ENCODE measurements at places on chromosomes 2 and 18.

GRCh38 chr18:50410894-50411293 is 36.0 kb downstream of the SKA1 start:
- no peak for DNase-seq

DNA sequence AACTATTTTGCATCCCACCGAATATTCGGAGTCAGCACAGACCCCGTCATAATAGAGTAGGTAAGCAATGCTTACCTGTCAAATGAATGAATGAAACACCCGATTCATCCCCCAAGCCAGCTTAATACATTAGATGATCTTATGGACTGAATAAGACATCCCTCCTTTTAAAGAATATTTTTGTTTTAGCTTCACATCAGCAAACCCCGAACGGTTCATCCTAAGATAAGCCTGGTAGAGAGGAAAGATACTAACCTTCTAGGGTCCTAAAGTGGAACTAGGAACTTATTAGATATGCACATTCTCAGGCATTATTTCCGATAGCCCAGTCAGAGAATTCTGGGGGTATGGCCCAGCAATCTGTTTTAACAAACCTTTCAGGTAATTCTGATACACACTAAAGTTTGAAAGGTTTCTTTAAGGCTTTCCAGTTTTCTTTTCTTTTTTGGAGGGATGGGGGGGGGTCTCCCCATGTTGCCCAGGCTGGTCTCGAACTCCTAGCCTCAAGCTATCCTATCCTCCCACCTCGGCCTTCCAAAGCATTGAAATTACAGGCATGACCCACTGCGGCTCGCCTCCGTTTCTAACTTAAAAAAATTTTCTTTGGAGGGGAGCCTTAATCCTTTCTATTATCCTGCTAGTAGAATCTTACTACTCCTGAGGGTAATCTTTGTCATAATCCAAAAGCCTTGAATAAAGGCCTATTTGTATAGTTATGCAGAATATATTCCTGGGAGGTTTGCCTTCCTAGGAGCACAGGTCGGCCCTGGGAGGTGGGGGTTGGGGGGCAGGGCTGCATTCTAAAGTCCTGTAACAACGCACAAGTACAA is 1.0 kb upstream of the ACTR3 start:
- DNase-seq: no peak

- DNase-seq: no peak
Observed at GRCh38 chr2:102615620-102616436, 3.5 kb upstream of the SLC9A2 start.

- DNase-seq: no peak
Observed at GRCh38 chr2:51981783-51982182, 949.9 kb upstream of the NRXN1 start.

GRCh38 chr2:174573621-174574081 is 24.0 kb downstream of the WIPF1 start:
- no peak for DNase-seq

DNA sequence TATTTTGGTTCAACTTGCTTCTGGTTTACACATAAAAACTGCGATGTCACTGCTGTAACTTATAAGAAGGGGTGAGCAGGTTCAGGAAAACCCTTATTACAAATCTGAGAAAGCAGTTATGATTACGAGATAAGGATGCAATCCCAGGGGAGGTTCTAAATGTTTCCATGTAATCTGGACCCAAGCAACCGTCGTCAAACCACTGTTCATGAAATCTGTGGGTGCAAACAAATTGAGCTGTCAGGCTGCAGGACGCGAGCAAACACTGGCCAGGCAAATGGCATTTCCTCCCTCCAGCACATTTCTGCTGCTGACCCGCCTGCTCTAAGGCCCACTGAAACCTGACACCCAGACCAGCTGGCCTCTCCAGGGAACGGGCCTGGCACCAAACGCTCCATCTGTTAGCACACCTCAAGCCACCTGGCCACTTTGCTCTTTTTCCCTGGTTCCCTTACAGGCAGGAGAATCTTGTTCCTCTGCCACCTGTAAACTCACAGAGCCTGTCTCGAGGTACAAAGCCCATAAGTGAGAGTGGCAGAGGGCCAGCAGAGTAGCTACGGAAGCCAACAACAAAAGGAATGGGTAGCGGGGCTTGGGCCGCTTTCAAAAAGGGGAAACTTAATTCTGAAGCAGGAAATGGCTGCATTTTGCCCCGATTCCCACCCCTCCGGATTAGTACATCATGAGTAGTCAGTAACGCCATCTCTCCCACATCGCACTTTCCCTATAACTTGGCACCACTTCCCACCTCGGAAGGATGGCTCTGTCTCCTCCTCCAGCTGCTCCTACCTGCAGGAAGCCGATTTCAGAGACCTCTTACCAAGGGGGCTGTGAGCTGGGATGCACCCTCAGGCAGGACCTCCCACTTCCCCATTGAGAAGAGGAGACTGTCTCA is 26.5 kb downstream of the CRACDL start:
- DNase-seq: no peak

GRCh38 chr2:164109006-164109405 is 373.2 kb upstream of the FIGN start:
- no peak for DNase-seq

DNA sequence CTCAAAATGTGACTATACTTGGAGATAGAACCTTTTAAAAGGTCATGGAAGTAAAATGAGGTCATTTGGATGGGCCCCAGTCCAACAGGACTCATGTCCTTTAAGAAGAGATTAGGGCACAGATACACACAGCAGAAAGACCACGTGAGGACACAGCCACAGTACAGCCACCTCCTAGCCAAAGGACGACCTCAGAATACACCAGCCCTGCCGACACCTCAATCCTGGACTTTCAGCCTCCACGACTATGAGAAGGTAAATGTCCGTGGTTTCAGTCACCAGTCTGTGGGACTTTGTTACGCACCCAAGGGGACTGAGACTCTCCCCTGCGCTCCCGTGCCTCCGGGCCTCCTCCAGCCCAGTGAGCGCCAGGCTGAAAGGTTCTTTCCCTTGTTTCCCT is 30.2 kb upstream of the HPCAL1 start:
- no peak for DNase-seq

- no peak for DNase-seq
Observed at GRCh38 chr18:37617623-37618022, 52.0 kb upstream of the CELF4 start.

DNA sequence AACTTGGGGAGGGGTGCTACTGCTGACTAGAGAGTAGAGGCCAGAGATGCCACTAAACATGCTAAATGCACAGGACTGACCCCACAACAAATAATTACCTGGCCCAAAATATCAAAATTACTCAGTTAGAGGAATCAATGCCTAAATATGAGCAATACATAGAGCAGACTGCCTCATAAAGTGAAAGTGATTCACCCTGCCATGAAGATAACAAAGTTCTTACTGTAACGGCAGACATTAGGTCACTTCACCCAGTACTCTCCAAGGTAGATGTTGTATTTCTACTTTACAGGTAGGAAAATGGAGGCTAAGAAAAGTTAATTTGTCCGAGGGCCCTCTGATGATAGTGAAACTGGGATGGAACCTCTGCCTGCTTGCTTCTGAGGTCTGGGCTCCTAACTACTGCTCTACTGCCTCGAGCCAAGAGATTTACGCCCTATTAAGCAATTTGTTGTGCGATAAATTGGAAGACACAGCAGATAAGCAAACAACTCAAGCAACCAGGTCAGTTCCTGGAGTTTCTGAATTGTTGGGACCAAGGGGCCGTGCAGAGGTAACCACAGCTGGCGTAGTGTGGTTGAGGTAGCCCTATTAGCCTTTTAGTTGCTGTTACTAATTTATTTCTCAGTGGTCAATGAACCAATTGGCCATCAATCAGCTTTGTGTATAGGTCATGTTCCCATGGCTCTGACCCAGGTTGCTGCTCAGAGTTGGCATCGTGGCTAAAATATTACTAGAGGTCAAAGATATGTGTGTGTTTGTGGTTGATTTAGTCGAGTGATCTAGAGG is 4.8 kb downstream of the DHRS9 start:
- no peak for DNase-seq

- DNase-seq: no peak
Observed at GRCh38 chr2:230981704-230982103, 14.2 kb upstream of the SPATA3 start.

DNA sequence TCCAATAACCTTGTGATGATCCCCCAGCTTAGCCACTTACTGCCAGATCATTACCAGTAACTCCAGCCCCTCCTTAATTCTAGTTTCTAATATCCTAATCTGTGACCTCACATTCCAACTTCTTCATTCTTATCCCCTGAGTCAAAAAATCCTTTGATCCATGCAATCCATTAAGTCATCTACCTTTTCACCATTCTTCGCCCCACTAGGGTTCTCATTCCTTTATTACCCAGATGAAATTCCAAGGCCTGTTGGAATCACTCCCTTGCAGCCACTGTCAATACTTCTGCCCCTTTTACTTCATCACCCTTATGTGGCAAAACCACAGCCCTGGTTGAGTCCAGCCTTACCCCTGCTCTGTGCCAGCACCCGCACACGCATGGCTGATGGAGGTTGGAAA is 20.3 kb upstream of the IL36G start:
- DNase-seq: no peak

- no peak for DNase-seq
Observed at GRCh38 chr2:205403244-205403825, 279.0 kb upstream of the NRP2 start.

DNA sequence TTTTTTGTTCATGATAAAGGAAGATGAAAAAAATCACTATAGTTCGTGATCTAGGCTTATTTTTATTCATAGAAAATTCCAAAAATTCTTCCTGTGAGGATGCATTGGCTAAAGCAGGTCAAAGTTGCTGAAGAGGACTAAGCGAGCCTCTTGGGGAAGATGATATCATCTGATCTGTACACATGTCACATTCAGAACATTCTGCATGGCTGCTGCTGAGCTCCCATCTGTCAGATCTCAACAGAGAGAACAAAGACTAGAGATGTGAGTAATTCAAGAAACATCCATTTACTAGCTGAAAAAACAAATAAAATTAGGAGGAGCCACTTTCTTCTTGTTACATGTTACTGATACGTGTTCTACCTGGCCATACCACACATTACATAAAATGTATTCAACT is 518.6 kb upstream of the FSIP2 start:
- DNase-seq: no peak

- DNase-seq: no peak
Observed at GRCh38 chr18:75219745-75220375, 9.3 kb downstream of the TSHZ1 start.

DNA sequence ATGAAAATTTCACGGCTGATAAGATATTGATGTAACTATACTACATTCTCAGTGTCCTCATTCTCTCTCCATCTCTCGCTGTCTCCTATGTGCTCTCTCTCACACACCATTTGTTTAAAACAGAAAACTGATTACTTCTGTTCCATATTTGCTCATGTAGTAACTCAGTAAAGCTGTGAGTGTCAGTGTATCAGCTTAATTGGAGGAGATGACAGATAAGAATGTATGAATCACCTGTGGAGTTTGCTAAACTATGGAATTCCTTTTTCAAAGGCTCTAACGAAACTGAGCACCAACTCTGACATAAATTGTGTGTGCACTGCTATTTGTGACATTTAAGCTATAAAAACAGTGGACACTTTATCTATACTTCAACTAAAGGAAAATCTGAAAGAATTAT is 1080.0 kb downstream of the DSC3 start:
- DNase-seq: no peak

DNA sequence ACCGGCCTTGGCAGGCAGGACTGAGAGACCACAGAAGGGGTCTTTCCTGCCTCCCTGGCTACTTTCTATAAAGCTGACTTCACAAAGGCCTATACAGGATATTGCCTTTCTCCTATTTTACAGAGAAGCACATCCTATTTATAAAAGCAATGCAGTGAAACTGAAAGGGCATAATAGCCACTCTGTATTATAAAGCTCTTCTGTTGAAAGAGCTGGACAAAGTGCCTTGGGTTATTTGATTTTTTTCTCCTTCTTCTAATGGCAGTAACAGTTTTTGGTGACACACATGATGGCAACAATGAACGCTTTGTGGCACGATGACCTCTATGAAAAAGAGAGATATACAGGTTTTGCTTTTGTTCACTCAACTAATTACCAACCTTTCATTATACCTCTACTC is 281.1 kb downstream of the ZNF516 start:
- no peak for DNase-seq

GRCh38 chr18:615773-616172 is 19.0 kb downstream of the CLUL1 start:
- DNase-seq: no peak

GRCh38 chr18:62739911-62740310 is 24.6 kb downstream of the PHLPP1 start:
- DNase-seq: no peak

DNA sequence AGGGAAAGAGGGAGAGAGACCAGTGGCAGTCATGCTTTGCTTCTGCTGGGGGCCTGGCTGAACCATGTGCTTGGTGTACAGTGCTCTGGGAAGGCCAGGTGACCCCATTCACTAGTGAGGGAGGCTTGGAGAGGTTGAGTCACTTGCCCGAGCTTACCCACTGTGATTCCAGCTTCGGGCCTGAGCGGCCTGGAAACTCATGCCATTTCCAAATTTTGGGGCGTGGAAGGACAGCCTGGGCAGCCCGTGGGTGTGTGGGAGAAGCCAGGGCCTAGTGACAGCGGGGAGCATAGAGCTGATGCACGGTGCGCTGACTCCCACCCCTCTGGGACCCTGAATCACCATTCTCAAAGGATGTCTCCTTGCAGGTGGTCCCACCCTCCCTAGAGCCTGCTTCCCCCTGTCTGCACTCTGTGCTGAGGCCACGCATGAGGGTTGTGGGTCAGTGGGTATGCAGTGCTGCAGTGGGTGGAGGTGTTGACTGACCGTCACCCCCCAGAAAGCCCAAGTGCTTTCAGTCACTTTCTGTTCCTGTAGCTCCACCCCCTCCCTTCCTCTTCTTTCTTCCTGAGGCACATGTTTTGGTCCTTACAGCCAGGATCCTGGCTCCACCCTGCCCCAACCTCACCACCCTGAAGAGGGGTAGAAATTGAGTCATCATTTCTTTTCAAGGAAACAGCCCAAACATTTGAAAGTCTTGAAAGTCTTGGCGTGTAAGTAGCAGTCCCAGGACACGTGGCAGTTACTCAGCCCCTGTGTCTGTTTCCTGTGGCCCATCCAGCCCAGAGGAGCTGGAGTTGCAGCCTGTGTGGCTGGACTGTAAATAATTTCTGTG is 69.3 kb upstream of the MCFD2 start:
- DNase-seq: no peak

- no peak for DNase-seq
Observed at GRCh38 chr2:109376796-109377495, 236.8 kb downstream of the SEPTIN10 start.

GRCh38 chr2:164677733-164678132 is 56.5 kb upstream of the GRB14 start:
- no peak for DNase-seq

- no peak for DNase-seq
Observed at GRCh38 chr2:204159526-204159925, 223.0 kb downstream of the ICOS start.

DNA sequence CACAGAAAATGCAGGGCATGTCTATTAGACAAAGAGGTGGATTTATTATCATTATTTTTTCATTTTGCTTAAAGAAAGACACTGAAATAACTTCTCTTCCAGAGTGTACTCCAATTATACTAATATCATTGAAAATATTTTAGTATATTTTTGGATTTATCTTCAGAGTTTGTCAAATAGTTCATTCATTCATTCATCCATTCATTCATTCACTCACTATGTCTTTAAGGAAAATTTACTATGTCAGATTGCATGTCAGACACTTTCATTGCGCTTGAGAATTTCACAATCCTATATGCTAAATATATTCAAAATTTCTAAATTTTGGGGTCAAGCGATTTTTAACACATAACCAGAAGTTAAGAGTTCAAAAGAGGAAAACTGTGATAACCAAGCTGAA is 479.1 kb downstream of the ZEB2 start:
- DNase-seq: no peak

Data from stimulated activated CD8-positive, alpha-beta memory T cell treated with anti-CD3 and anti-CD28 coated beads, Interleukin-15, amount 100 ng/mL, for 1 hour (primary cell).